ENCODE measurements at places on chromosomes 11 and 22.

GRCh38 chr11:74142624-74143023 lies 28.2 kb downstream of the C2CD3 start:
- no peak for DNase-seq

DNA sequence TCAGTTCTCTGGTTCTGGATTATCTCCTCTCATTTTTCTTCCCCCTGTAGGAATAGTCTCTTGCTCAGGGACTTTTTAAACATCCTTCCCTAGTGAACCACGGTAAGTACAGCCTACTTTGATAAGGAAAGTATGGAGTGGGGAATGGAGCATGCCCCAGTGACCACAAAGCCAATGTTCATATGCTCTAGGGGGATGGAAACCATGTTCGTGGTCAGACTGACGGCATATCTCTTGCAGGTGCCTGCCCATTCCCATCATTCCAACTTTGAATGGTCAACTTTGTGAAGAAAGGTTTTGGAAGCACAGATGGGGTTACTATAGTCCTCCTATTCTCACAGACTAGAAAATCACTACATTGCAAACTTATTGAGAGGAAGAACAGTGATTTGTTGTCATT lies 332.5 kb upstream of the NCAM1 start:
- no peak for DNase-seq

DNA sequence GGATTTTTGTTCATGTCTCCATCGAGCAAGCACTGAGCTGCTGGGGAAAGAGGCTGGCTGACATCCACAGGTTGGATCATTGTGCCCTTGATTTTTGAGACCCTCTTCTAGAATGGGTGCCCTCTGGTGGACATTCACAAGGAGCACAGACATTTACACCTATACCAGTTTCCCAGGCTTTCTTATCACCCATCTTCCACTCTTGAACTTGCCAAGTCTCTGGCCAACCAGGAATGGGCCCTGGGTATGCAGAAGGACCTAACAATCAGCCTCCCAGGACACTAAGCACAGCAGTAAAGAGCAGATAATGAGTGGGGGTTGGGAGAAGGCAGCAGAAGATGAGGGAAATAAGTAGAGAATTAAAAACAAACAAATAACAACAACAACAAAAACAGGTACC lies 5.7 kb upstream of the INTS4 start:
- DNase-seq: peak; percentile 68

GRCh38 chr11:2434008-2434407 lies 10.3 kb downstream of the TRPM5 start:
- no peak for DNase-seq

DNA sequence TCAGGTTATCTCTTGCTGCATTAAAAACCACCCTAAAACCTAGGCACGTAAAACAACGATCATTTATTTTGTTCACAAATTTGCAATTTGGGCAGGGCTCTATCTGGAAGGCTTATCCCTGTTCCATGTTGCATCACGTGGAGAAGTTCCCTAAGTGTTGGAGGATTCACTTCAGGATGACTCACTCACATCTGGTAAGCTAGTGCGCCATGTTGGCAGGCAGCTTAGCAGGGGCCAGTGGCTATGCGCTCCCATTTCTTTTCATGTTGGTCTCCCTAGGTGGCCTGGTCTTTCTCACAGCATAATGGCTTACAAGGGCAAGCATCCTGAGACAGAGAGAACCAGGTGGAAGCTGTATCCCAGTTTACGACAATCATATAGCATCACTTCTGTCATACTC lies 226.8 kb downstream of the BLID start:
- no peak for DNase-seq

DNA sequence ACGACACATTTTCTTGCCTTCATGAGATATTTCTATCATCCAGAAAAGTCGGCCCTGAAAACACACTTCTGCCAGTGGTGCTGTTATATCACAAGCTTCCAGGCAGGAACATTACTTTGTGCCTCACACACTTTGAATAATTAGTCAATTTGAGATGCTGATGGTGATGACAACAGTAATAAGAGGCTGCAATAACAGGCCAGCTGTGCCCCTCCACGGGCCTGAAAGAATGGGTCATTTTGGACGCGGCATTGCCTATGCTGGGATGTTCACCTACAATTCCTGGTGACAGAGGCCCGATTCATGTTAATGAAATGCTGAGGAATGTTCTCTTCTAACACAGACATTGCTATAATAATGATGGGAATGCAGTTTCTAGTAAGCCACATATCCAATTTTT lies 463.8 kb upstream of the KIRREL3 start:
- no peak for DNase-seq

DNA sequence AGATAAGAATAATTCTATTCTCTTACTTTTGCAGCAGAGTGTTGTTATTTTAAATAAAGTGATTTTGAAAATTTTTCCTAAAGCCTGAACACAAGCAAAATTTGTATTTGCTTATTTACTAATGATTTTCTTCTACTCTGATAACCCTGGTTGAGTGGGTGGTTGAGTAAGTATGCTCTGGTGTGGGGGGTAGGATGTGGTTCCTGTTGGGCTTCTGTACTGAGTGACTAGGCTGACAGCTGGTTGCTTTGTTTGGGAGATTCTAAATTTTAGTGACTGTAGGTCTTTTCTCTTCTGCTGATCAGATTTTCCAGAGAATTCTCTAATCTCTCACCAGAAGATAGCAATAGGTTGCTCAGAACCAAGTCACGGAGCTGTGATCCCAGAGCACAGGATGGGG lies 61.6 kb downstream of the METTL15 start:
- DNase-seq: no peak

DNA sequence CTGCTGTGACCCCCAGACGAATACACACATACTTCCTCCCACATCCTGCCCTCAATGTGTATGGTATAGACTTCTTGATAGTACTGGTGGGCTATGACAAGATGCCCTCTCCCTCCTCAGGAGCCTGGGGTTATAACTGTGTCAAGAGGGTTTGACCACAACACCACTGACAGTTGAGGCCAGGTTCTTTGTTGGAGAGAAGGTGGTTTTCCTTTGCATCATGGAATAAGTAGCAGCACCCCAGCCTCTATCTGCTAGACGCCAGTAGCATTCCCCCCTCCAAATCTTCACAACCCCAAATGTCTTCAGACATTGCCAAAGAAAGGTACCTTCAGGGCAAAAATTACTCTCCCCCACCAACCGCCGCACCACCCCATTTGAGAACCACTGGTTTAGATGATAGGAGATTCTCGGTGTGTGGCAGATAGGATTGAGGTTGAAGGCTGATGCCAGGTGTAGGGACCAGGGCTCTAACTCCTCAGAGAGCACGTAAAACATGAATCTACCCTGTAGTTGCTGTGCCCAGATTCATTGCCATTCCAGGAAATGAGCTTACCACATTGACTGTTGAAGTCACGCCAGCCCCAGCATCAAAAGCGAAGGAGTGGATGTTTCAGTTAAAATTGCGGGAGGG lies 5.5 kb upstream of the MYO18B start:
- DNase-seq: peak; percentile 93

DNA sequence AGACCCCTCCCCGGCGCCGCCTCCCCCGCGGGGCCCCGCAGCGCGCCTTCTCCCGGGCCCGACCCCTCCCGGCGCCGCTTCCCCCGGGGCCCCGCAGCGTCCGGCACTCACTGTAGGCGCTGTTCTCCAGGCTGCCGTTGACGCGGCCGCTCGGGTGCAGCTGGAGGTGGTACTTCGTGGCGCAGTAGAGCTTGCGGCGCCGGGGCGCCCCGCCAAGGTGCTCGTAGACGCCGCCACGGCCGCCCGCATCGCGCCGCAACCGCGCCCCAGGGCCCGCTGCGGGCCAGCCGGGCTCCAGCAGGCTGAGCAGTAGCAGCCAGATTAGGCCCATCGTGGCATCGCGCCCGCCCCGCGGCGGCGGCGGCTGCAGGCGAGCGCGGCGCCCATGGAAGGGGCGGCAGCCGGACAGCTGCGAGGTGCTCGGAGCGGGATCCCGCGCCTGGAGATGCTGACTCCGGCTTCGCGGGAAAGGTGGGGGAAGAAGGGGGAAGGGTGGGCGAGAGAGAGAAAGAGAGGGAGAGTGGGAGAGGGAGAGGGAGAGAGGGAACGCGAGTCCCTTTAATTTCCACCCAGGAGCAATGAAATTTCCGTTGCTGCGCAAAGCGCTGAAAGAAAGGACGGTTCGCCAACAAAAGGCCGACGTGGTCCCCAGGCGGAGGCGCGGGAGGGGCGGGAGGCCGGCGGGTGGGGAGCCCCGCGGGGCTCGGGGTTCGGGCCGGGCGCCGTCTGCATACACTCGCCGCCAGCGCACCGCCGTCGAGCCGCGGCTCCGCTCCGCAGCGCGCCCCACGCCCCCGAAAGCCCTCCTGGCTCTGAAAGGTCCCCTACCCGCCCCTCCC lies at the start of gene FGF3:
Gene FGF3, minus strand, starts transcription at position 814 of the 839 bp plus-strand sequence. Its CDS starts 483 bp downstream, at position 331.
- no peak for DNase-seq

GRCh38 chr11:105609341-105609781 lies 512 bp upstream of the GRIA4 start:
- peak; percentile 17 for DNase-seq

GRCh38 chr11:26622181-26622580 lies 50.1 kb upstream of the MUC15 start:
- no peak for DNase-seq

DNA sequence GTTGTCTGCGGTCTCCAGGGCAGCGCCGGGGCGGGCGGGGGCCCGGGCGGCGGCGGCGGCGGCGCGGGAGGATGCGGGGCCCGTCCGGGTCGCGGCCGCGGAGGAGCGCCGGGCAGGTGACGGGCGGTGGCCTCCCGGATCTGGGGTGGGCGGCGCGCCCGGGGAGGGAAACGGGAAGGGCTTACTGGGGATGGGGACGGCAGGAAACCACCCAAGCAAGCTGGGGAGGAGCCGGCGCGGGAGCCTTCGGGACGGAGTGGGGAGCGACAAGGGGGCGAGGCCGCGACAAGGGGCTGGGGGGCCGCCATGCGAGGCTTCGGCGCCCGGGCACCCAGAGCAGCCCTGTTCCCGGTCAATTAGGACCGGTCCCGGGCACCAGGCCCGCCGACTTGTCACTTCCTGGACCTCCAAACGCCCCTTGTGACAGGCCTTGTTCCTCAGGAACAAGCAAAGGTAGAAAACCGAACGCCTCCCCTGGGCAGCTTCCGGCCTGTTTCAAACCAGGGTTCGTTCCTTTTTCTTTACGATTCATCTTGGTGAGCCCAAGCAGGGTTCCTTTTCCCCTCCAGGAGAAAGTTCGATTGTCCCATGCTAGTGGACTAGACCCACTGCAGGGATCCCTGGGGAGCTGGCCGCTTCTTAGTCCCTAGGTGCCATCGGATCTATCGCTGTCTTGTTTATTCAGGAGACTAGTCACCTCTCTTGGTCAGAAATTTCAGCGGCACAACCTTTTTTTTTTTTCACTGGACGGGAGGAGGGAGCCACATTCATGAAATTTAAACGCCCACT lies 492 bp downstream of the JHY start:
- DNase-seq: peak; percentile 26

- no peak for DNase-seq
Observed at GRCh38 chr11:11247576-11247975, 105.5 kb downstream of the CSNK2A3 start.

DNA sequence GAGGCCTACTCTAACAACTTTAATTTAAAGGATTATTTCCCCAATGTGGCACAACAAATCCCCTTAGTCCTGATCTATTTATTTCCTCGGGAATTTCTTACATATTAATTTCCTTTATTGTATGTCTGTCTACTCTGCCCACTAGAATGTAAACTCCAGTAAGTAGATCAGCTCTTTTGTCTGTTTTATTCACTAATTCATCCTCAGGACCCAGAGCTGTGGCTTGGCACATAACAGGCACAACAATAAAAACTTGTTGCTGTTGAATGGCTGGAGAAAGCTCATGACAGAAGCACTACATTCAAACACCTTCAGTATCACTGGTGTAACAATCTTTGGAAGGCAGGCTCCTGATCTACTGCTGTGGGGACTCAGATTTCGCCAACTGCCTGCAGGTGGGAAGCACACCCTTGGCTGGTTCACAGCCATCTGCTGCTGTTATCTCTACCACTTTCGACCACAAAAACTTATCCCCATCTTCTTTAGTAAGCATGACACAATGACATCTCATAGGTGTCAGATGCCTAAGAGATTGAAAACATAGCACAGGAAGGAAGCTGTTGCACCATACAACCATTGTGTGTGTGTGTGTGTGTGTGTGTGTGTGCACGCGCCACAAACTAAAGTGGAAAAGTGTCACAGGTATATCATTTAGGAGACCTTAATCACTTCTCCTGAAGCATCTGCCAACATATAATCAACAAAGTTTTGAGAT lies 11.9 kb downstream of the HIRA start:
- DNase-seq: peak; percentile 83

DNA sequence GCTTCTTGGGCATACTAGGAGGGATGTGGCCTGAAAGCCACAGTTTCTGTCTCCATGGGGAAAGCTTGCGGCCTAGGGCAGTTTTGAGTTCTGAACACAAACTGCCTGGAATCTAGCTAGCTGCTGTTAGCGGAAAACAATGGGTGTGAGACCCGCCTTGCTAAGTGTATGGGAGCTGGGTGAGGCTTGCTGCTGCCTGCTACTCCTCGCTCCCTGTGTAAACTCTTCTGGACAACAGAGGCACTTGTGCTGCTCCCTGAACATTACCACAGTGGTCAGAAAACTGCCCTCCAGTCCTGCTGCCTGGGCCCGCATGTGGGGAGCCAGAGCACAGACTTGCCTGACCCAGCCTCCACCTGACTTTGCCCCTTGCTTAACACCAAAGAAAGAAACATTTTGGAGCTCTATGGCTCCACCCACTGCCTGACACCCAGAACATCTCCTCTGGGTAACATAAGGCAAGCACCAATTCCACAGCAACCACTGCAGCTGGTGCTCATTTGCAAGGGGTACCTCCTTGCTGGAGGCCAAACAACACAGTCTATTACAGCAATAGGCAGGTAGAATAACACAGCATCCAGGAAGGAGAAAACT lies 766.3 kb upstream of the RAG2 start:
- no peak for DNase-seq

GRCh38 chr11:75184757-75185425 lies 34.0 kb downstream of the SLCO2B1 start:
- DNase-seq: no peak

- DNase-seq: no peak
Observed at GRCh38 chr22:17133137-17133536, 12.0 kb upstream of the TMEM121B start.

DNA sequence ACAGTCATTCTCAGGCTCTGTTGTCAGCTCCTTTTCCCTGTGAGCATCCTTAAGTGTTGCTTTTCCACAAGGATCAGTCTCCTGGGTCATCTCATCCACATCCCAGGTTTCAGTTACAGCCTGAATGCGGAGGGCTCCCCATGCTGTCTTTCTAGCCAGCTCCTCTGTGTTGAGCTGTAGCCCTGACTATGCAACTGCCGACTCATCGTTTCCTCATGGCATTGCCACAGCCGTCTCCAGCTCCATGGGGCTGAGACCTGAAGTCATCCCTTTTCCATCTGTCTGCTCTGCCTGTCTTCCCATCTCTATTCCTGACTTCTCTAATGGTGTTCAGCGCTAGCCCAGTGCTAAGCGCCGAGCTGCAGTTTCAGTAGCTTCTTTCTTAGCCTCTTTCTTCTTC lies 11.8 kb downstream of the SAMM50 start:
- no peak for DNase-seq
